Left lung (tissue), 14 donors: ENCODE measurements at places on chromosomes 4 and X. TPM values are rescaled to one million over a fixed set of nuclear protein-coding genes. Genes with fewer than 3 reads are reported as not detected.

PLXNA3 gene
- 83.6 TPM for total RNA-seq

CXCL1 gene
- 4.1 TPM for total RNA-seq

RBM46 gene
- total RNA-seq = not detected

BRCC3 gene
- 20.7 TPM for total RNA-seq

APLN gene
- total RNA-seq = 1.0 TPM

CLDN34 gene
- not detected for total RNA-seq

NDP gene
- not detected for total RNA-seq

SRPX gene
- total RNA-seq = 54.6 TPM

ASB5 gene
- total RNA-seq = not detected

DCX gene
- total RNA-seq = not detected

FAM236B gene
- total RNA-seq = not detected

GAGE12J gene
- total RNA-seq = not detected

SPON2 gene
- total RNA-seq = 66.0 TPM

MGAT4D gene
- total RNA-seq = not detected

PPP1R3F gene
- total RNA-seq = 5.0 TPM

GAR1 gene
- 15.3 TPM for total RNA-seq

RIPPLY1 gene
- not detected for total RNA-seq

H2BW1 gene
- total RNA-seq = not detected

RPA4 gene
- 1.2 TPM for total RNA-seq

TFE3 gene
- 63.5 TPM for total RNA-seq

MTM1 gene
- 16.7 TPM for total RNA-seq

NAP1L2 gene
- total RNA-seq = 2.5 TPM

FOXP3 gene
- total RNA-seq = 0.29 TPM

MAML3 gene
- 5.8 TPM for total RNA-seq

ATP11C gene
- 11.1 TPM for total RNA-seq

COL25A1 gene
- total RNA-seq = 0.82 TPM

VCX3A gene
- not detected for total RNA-seq

PWWP3B gene
- total RNA-seq = 0.87 TPM

XIAP gene
- total RNA-seq = 59.5 TPM

DAPP1 gene
- 4.1 TPM for total RNA-seq

AFF2 gene
- 10.2 TPM for total RNA-seq

FAM184B gene
- total RNA-seq = 0.18 TPM

TEX13B gene
- not detected for total RNA-seq
